ENCODE measurements at places on chromosomes 4 and X. TPM values are rescaled to one million over a fixed set of nuclear protein-coding genes. Genes with fewer than 3 reads are reported as not detected.
A peak's percentile ranks its signal among the peaks of the same experiment; 100 is the strongest.

- peaks cover 22% of the 10 kb centered on the region for H3K4me1 ChIP-seq
- no peak overlapping the region for H3K4me3 ChIP-seq
- DNase-seq = no peak
Observed at GRCh38 chrX:109350551-109350950, 131.3 kb downstream of the GUCY2F start.

GRIA3 gene
- total RNA-seq = 9.2 TPM

DNA sequence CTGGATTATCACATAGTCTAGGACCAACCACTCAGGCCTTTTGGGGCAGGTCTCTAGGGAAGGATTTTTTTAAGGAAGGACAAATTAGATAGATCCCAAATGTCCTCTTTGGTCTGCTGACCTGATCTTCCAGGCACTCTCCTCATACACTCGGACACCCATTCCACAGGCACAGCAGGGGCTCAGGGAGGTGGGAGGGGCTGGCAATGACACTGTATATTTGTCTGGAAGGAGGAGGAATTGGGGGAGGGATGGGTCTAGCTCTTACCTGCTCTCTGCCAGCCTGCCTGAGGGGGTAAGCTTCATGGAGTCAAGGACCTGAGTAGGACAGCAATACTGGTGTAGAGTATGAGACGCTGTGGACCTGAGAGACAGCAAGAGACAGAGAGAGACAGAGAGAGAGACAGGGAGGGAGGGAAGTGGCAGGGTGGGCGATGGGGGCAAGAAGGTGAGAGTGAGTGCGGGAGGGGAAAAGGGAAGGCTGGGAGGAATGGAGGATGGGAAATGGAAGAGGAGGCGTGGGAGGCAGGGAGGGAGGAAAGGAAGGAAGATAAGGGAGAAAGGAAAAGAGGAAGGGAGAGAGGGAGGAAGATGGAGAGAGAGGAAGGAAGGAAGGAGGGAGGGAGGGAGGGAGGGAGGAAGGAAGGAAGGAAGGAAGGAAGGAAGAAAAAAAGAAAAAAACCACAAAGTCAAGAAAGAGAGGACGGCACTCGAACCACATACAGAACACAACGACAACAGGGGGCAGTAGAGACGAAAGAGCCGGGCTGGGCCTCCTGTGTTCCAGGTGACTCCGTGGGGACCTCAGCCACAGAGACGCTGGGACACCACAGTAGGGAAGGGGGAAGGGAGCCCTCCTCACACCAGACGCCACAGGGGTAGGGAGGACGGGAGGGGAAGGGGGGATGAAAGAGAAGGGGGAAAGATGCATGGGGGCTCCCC, 1.8 kb downstream of the IQSEC2 start:
- no peak overlapping the region for H3K4me3 ChIP-seq
- no peaks in the 10 kb centered on the region for H3K36me3 ChIP-seq
- no peak overlapping the region for H3K27ac ChIP-seq
- no peak for DNase-seq
- no peaks in the 10 kb centered on the region for H3K27me3 ChIP-seq

FAM47A gene
- not detected for total RNA-seq

DNA sequence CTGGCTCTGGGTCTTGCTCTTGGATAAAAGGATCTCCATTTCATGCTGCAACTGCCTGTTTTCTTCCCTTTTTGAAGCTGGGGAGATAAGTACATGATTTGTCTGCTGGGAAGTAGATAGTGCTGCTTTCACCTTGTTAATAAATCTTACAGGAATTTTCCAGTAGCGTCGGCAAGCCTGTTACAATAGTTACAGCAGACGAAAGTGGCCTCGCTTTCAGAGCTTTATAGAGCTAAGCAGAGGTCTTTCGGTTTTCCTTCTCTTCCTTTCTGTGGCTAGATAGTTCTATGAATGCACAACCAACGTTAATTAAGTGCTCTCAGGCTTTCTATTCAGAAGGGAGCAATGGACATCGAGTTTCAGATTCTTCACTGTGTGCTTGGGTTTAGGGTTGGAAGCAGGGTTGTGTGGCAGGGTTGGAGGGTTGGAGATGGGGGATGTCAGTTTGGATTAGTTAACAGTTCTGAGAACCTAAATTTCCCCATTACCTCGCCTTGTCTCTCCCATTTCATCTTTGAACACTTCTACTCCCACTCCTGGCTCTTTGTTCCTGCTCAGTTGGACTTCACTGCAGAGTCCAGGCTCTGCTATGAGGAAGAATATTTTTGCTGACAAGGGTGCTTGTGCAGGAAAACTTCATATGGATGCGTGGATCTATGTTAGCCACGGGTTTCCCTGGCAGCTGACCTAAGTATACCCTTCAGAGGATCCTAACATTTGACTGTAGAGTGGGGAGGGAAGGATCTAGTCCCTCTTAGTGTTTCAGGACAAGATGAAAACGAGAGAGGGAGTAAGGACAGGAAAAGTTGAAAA, 237.9 kb downstream of the ARHGAP10 start:
- H3K36me3 ChIP-seq = peaks cover 36% of the 10 kb centered on the region
- no peak for DNase-seq
- no peak overlapping the region for H3K27ac ChIP-seq
- H3K27me3 ChIP-seq = no peaks in the 10 kb centered on the region
- peaks cover 12% of the 10 kb centered on the region for H3K4me1 ChIP-seq

SCD5 gene
- 36.6 TPM for total RNA-seq

SPIN2A gene
- total RNA-seq = 1.1 TPM

GPR119 gene
- 21.9 TPM for total RNA-seq

DNA sequence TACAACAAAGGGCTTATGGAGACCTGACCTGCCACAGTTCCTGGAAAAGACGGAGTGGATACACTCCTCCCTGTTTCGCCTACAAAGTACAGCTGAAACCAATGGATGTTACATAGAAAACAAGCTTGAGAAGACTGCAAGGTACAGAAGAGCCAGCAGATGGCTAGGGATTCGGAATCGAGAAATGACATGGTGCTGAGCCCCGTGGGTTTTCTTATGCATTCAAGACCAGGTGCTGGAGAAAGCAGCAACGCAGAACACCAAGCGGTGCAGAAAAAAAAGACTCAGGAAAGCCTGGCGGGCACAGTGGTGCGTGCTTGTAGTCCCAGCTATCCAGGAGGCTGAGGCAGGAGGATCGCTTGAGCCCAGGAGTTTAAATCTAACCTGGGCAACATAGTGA, 13.8 kb downstream of the TIMM17B start:
- no peaks in the 10 kb centered on the region for H3K36me3 ChIP-seq
- DNase-seq = no peak
- no peaks in the 10 kb centered on the region for H3K4me1 ChIP-seq
- no peak overlapping the region for H3K27ac ChIP-seq
- H3K4me3 ChIP-seq = no peak overlapping the region

SLC9A6 gene
- 15.8 TPM for total RNA-seq

- H3K36me3 ChIP-seq = peaks cover 3% of the 10 kb centered on the region
- H3K4me3 ChIP-seq = no peak overlapping the region
- no peaks in the 10 kb centered on the region for H3K4me1 ChIP-seq
- no peaks in the 10 kb centered on the region for H3K27me3 ChIP-seq
- DNase-seq = no peak
- no peak overlapping the region for H3K27ac ChIP-seq
Observed at GRCh38 chr4:102687373-102687981, 73.3 kb downstream of the MANBA start.

GRCh38 chr4:25863831-25864418, 1.1 kb upstream of the SEL1L3 start:
- H3K36me3 ChIP-seq = peaks cover 12% of the 10 kb centered on the region
- peak overlapping the region; percentile 88 for H3K4me3 ChIP-seq
- peaks cover 66% of the 10 kb centered on the region for H3K27me3 ChIP-seq
- H3K27ac ChIP-seq = peak overlapping the region; percentile 72

DNA sequence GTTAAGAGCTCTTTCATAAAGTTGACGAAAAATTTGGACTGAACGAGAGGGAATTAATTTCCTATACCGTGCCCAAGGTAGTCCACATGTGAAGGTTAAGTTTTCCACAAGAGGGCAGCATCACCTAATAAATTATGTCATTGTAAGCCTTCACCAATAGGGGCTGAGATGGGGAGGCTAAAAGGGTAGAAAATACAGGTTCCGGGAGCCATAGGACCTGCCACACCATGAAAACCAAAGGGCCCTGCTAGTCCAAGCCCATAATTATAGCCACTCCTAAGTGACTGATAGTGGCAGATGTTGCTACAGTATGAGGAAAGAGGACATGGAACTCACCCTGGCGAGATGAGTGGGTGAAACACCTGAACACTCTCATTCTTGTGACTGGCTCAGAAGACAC, 122.2 kb downstream of the SHROOM4 start:
- no peak overlapping the region for H3K27ac ChIP-seq
- no peaks in the 10 kb centered on the region for H3K4me1 ChIP-seq
- no peak for DNase-seq
- no peak overlapping the region for H3K4me3 ChIP-seq
- no peaks in the 10 kb centered on the region for H3K27me3 ChIP-seq
- peaks cover 4% of the 10 kb centered on the region for H3K36me3 ChIP-seq

- H3K27me3 ChIP-seq = no peaks in the 10 kb centered on the region
- H3K36me3 ChIP-seq = no peaks in the 10 kb centered on the region
- peaks cover 38% of the 10 kb centered on the region for H3K4me1 ChIP-seq
Observed at GRCh38 chr4:128564081-128564630, 245.3 kb upstream of the JADE1 start.

- no peaks in the 10 kb centered on the region for H3K27me3 ChIP-seq
- DNase-seq = no peak
- H3K27ac ChIP-seq = no peak overlapping the region
- H3K4me1 ChIP-seq = no peaks in the 10 kb centered on the region
- no peak overlapping the region for H3K4me3 ChIP-seq
Observed at GRCh38 chrX:1355131-1356046, 18.8 kb downstream of the IL3RA start.

- peaks cover 4% of the 10 kb centered on the region for H3K4me1 ChIP-seq
- peak overlapping the region; percentile 59 for H3K27ac ChIP-seq
- no peak overlapping the region for H3K4me3 ChIP-seq
- no peaks in the 10 kb centered on the region for H3K27me3 ChIP-seq
Observed at GRCh38 chrX:86946569-86946968, 571.0 kb upstream of the KLHL4 start.

DNA sequence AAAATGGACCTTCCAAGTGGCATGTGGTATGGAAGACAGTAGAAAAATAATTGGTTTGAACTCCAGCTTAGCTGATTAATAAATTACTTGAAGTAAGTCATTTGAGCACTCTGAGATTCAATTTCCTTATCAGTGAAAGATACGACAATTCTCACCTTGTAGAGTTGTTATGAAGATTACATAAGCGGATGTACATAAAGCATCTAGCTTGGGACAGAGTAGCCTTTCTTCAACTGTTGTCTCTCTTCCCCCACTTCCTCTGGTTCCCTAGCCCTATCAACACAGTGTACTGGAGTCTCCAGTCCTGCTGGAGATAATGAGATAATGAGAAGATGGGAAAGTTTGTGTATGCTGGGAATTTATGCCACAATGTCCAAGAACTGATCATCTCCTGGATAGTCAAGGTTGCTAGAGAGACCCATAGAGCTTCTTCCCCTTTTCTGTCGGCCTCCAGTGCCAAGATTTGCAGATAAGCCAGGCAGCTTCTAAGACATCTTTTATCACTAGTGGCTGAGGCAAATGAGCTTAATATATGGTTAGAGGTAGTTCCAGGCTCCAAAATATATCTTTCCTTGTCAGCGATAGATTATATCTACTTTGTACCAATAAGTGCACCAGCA, 33.9 kb downstream of the VSIG4 start:
- no peaks in the 10 kb centered on the region for H3K4me1 ChIP-seq
- no peaks in the 10 kb centered on the region for H3K36me3 ChIP-seq
- no peaks in the 10 kb centered on the region for H3K27me3 ChIP-seq
- no peak overlapping the region for H3K4me3 ChIP-seq
- DNase-seq = no peak

DNA sequence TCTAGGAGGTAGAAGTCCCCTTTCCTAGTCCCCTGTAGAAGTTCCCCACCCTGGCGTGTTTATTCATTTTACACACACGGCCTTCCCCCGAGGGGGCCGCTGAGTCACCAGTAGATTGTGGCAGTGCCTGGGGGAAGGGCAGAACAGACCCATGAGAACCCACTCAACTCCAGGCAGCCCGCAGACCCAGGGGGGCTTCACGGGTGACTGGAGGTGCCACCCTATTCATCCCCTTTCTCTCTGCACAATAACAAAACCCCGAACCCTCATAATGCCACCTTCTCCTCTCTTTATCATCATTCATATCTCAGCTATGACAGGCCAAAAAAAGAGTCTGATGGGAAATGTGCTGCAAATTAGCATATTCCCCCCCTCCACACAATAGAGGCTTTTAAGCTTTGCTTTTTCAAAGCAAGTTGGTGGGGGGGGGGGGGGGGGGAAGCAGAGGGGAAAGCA, 20.4 kb upstream of the GPM6B start:
- DNase-seq = no peak
- peaks cover 8% of the 10 kb centered on the region for H3K4me1 ChIP-seq
- H3K4me3 ChIP-seq = no peak overlapping the region
- H3K36me3 ChIP-seq = no peaks in the 10 kb centered on the region

- H3K27ac ChIP-seq = peak within 1 kb of the TSS; percentile 91
- peaks cover 5% of the 10 kb centered on the region for H3K36me3 ChIP-seq
- no peaks in the 10 kb centered on the region for H3K27me3 ChIP-seq
- DNase-seq = no peak
- peaks cover 12% of the 10 kb centered on the region for H3K4me1 ChIP-seq
- H3K4me3 ChIP-seq = peak within 1 kb of the TSS; percentile 93
Observed at GRCh38 chrX:101617211-101618191, at the start of gene ARMCX6. ARMCX6 (minus strand) TSS chrX:101618000; CDS start chrX:101616620, 1,380 bp downstream.

- no peak overlapping the region for H3K27ac ChIP-seq
- H3K4me1 ChIP-seq = no peaks in the 10 kb centered on the region
- H3K27me3 ChIP-seq = no peaks in the 10 kb centered on the region
- H3K36me3 ChIP-seq = no peaks in the 10 kb centered on the region
- DNase-seq = no peak
Observed at GRCh38 chr4:24209906-24210305, 320.1 kb upstream of the PPARGC1A start.

- peak overlapping the region; percentile 24 for H3K27ac ChIP-seq
- no peaks in the 10 kb centered on the region for H3K4me1 ChIP-seq
- no peak for DNase-seq
- H3K4me3 ChIP-seq = no peak overlapping the region
- no peaks in the 10 kb centered on the region for H3K27me3 ChIP-seq
- no peaks in the 10 kb centered on the region for H3K36me3 ChIP-seq
Observed at GRCh38 chrX:13248867-13249486, 70.9 kb downstream of the ATXN3L start.

DNA sequence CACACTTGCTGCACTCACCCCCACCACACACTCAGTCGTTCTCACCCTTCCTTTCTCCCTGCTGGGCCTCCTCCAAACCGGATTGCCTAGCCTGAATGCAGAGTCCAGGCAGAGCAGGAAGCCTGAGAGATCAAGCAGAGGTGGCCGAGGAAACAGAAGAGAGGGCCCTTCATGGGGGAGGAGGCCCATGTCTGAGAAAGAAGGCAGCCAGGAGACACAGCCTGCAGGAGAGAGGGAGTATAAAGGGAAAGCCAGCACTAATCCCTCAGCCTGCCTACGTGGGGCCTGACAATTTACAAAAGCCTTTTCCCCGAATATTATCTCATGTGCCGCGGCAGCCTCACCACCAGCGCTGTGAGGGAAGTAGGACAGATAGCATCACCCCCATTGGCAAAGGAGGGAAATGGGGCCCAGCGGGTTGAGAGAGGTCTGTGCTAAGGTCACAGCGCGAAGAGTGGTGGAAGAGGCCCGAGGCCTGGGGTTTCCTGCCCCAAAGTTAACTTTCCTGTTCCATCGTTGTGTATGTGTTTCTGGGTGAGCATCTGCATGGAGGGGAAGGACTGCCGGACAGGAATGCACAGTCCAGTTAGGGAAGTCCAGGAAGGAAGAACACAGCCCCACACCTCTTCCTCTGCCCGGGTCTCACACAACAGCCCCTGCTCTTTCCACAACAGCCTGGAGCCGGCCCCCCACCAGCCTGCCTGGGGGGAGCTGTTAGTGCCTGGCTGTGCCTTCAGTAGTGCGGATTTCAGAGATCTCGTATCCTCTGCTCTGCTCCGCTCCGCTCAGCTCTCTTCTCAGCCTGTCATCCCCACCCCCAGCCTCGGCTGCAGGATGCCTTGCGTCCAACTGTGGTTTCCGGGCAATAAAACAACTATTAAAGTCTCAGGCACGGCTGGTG, 50.9 kb upstream of the BCOR start:
- peaks cover 9% of the 10 kb centered on the region for H3K27me3 ChIP-seq
- H3K27ac ChIP-seq = peak overlapping the region; percentile 57
- peak overlapping the region; percentile 57 for H3K4me3 ChIP-seq
- peaks cover 14% of the 10 kb centered on the region for H3K4me1 ChIP-seq
- no peaks in the 10 kb centered on the region for H3K36me3 ChIP-seq

Data from type B pancreatic cell (in vitro differentiated cells).